Subcutaneous preadipocyte (primary cell): ENCODE measurements at places on chromosomes 1 and 21. TPM values are rescaled to one million over a fixed set of nuclear protein-coding genes. Genes with fewer than 3 reads are reported as not detected.

The MKNK1 gene
- 14.0 and 15.8 TPM in 2 replicates for total RNA-seq

The IGSF9 gene
- total RNA-seq: not detected in 2 replicates

The MAEL gene
- total RNA-seq: under 0.01 TPM in 1 of 2 replicates, not detected in the other

The FAM3B gene
- not detected in 2 replicates for total RNA-seq

The CD48 gene
- total RNA-seq: not detected in 2 replicates

The KMO gene
- under 0.01 TPM in 2 replicates for total RNA-seq

The FOXD2 gene
- total RNA-seq: under 0.01 and 0.20 TPM in 2 replicates

The FLG2 gene
- not detected in 2 replicates for total RNA-seq

The KRTAP10-12 gene
- not detected in 2 replicates for total RNA-seq
